Left kidney (tissue), 8 donors: ENCODE measurements at places on chromosomes 2 and 18.
A peak's percentile ranks its signal among the peaks of the same experiment; 100 is the strongest.

DNA sequence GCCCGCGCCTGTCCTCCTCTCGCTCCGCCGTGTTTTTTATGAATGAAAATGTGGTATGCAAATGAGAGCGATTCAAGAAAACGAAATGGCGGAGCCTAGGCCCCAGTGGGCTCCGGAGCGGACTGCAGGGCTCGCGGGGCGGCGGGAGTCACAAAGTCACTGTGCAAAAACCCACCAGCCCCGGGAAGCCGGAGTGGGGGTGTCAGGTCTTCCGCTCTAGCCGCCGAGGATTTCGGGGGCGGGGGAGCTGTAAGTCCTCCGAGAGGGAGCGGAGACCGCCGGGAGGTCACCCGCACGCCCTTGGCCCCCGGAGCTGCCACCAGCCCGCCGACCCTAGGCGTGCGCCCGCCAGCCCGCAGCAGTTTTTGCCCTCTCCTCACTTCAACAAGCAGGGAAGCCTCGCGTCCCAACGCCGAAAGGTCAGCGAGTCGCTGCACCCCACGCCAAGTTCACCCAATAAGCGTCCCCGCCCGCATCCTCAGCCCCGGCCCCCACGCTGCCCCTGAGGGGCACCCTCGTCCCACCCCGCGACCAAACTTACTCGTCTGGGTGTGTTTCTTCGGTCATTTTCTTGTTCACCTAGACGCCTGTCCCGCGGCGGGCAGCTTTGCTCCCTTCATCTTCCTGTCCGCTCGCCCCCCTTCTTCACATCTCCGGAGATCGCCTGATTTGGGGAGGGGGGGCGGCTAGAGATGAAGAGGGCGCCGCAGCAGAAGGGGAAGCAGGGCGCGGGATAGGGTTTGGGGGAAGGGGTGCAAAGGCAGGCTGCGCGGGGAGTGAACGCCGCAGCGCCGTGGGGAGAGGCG lies 775 bp downstream of the SPRED2 start:
- peak; percentile 50 for DNase-seq

GRCh38 chr18:6773777-6774176 lies 44.3 kb downstream of the ARHGAP28 start:
- no peak for DNase-seq

DNA sequence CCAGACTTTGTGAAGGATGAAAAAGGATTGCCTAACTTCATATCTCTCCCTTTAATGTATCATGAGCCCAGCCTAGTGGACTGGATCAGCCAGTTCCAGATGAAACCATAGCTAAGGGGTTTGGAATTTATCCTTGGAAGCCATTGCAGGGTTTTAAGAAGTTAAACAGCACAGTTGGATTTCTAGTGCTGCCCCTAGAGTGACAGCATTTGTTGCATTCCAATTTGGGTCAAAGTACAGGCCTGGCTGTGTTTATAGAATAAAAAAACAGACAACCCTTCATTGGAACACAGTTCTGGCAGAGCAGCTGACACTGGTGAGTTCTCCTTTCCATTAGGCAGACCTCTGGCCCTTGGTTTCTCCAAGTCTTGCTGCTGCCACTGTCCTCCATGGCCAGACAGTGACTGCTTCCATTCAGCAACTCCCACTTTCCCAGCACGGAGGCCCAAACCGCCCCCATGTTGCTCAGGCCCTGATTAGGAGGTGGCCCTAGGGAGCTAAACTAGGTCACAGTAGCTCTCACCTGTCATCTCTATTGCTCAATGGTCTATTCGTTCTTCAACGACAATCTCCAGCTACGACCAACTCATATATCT lies 8.0 kb downstream of the GPR39 start:
- no peak for DNase-seq

DNA sequence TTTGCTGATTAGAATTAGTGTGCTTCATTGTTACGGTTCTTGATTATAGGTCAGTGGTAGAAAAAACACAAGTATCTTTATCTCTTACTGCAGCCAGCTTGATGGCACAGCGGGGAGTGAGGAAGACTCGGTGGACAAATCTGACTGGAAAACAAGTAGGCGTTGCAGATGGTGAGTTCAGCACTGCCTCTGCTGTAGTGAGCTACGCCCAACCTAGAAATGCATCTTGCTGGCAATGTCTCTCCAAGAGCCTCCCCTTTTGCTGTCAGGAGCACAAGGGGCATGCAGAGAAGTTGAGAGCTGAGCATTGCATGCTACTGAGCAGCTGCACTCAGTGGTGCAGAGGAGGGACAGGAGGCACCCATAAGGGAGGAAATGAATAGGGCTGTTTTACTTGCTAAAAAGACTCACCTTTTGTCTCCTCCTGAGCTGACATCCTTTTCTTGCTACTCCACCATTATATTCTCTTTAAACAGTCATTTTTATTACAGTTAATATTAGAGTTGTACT lies 977.3 kb upstream of the ACVR2A start:
- no peak for DNase-seq

DNA sequence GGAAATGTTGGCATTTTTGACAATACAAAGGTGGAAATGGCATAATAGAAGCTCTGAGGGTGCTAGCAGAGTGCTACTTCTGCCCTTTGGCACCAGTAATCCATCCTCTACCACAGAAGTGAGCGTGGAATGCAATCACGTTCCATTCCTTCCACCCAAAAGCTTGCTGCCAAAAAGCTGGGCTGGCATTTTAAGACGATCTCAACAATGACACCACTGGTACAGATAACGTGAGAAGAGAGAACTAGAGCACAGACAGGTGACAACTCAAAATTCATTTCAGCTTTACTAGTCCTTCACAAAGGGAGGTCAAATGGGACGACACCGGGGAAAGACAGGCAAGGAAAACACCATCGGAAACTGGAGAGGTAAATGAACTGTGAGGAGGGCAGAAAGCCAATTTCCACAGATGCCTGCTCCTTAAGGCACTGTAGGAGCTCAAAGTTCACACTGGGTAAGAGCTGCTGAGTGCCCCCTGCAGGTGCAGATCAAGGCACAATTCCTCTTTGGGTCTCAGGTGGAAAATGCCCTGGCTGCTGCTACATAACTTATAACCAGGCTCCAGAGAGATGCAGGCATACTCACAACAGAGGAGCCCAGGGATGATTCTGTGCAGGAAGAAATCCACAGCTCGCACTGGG lies 50.7 kb upstream of the RNU4ATAC start:
- no peak for DNase-seq

GRCh38 chr2:149858216-149858615 lies 270.6 kb upstream of the MMADHC start:
- no peak for DNase-seq

- no peak for DNase-seq
Measured at GRCh38 chr2:232483311-232483922, 4.2 kb downstream of the ECEL1 start.
